ENCODE measurements at places on chromosomes 1 and 21.

DNA sequence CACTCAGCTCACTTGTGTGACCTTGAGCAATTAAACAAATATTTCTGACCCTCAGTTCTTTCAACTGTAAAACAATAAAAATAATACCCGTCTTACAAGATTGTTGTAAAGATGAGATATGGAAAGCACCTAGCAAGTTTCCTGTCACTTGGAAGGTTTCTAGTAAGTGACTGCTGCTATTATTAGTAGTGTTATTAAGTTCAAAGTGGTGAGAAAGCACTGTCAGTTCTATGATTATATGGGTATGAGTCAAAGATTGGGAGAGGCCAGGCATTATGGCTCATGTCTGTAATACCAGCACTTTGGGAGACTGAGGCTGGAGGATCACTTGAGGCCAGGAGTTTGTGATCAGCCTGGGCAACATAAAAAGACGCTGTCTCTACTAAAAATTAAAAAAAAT, 145.4 kb downstream of the C1orf21 start:
- DNase-seq, result no peak

DNA sequence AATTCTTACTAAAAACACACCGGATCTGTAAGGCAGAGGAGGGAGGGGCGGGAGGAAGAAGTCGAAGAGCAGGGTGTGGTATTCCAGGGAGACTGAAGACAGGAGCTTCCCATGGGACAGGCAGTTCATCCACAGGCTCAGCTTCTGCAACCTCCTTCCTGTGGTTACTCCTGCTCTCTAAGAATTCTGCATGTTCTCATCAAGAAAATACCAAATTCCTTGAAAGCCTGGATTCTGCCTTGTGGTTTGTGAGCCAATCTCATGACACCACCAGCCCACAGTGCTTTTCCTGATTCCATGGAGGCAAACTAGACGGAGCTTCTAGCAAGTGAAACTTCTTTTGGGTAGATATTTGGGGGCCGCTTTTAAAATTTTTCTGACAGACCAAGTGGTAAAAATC, 1.1 kb upstream of the ST6GALNAC3 start:
- DNase-seq, result no peak

- DNase-seq, result no peak
Measured at GRCh38 chr1:3598522-3599285, 12.6 kb downstream of the MEGF6 start.

GRCh38 chr1:111924786-111925185, 64.7 kb downstream of the KCND3 start:
- no peak for DNase-seq

- DNase-seq, result no peak
Measured at GRCh38 chr1:193520472-193520871, 334.1 kb upstream of the B3GALT2 start.

GRCh38 chr1:1547011-1547410, 6.6 kb upstream of the TMEM240 start:
- no peak for DNase-seq

DNA sequence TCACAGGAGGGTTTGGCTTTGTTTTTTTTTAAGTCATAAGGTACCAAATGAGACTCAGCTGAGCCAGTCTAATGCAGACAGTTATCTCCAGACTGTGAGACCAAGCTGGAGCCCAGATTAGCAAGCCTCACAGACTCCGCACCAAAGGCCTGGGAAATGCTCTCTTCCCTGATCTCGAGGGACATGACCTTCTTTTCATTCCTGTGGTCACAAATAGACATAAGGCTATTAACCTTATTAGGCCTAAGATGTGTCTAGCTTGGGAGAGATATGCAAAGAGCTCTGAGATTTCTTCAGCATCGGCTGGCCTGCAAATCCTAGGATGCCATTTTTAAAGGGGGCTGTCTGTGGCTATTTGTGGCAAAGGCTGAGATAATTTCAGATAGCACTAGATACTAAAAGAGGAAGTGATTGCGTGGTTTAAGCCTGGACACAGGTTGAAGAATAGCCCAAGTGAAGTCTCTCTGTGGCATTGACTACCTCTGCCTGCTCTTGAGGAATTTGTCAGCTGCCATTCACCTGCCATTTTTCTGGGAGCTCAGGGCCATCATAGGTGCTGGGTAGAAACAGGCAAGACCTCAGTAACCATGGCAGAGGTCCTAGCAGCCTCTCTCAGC, 301.3 kb downstream of the SIPA1L2 start:
- DNase-seq, result no peak

DNA sequence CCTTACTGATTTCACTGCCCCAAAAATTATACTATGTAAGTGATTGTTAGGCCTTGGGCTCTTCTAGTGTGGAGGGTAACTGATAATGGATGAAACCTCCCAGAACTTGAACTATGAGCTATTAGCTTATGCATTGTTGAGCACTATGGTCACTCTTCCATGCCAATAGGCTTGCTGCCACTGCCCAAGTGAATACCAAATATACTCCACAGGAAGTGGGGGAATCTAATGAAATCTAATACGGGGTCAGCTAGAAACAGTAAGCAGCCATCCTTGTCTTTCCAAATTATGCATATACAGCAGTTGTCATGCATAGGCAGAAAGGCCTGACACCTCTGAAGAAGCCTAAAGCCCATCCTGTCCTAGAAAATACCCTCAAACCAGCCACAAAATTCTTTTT, 198.7 kb upstream of the PTBP2 start:
- DNase-seq, result no peak

- DNase-seq, result no peak
Measured at GRCh38 chr1:39153684-39154083, 50.8 kb upstream of the MACF1 start.

DNA sequence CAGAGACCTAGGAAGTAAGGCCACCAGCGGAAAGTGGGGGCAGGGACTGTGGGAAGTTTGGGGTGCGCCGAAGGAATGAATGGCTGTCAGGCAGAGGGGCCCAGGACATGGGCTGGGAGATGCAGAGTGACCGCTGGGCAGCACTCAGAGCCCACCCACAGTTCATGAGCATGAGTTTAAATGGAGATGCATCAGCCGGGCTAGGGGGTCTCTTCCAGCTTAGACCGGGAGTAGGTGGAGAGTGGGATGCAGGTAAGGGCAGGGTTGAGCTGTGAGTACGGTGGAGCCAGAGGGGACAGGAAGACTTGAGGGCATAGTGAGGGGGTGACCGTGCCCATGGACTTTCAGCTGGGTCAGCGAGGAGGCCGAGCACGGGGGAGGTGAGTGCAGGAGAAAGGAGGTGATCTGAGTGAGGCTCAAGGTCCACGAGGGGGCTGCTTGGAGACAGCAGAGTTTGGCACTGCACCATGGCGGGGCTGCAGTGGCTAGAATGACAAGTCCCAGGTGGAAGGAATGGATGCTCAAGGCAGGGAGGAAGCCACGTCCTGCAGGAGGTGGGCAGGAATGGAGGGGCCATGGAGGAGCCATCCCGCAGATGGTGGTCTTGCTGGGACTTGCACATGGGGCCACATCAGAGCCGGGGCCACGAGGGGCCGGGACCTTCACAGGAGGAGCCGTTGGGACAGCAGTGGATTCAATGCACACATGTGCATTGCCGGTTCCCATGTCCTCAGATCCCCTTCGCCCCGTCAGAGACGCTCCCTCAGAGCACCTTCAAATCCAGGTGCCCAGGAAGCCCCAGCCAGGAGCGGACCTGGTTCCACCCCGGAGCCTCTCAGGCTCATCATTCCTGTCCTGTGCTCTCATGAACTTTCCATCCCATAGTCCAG, 34.9 kb downstream of the UBASH3A start:
- DNase-seq, result no peak

- DNase-seq, result no peak
Measured at GRCh38 chr1:3033790-3034090, 12.5 kb downstream of the ACTRT2 start.

- DNase-seq, result no peak
Measured at GRCh38 chr1:65289449-65289848, 19.9 kb upstream of the DNAJC6 start.
